ENCODE measurements at places on chromosomes 4 and X.
A peak's percentile ranks its signal among the peaks of the same experiment; 100 is the strongest.

DNA sequence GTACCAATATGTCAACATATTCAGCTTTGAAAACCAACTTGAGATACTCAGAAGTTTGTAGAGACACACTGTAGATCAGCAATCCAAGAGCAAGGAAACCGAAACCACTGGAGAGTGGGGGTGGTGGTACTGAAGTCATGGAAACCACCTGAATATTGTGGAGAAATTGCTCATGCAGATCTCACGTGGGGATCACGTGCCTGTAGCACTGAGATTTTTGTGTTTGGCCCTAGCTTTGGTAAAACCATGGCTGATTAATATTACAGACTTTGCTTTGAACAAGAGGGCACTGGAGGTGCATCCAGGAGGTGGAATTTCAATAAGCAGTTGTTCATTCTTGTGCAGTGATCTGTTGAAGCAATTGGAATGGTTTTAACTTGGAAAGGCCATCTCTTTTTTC lies 47.2 kb downstream of the GBA3 start:
- no peak for DNase-seq

- no peak for DNase-seq
These were observed 1240.2 kb downstream of the FAM133A start for GRCh38 chrX:94914235-94914634.

GRCh38 chrX:69282893-69283690 lies 117.8 kb upstream of the PJA1 start:
- no peak for DNase-seq

- peak; percentile 8 for DNase-seq
These were observed 109.3 kb upstream of the DGKK start for GRCh38 chrX:50579955-50580354.

DNA sequence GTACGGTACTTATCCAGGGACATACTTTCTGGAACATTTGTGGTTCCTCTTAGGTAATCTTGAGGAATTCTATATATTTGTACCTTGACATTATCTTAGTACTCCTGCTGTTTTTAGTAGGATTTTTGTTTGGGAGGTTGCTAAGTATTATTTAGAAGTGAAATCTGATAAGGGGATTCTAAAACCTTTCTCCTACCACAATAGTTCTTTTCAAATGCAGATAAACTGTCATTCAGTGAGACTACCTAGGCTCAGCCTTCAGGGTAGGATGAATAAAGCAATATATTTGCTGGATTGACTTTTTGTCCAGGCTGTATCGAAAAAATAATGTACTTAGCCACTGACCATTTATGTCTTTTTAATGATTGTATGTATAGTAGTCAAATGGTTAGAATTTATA lies 25.4 kb downstream of the DIAPH2 start:
- no peak for DNase-seq

GRCh38 chr4:139076016-139076744 lies 60.6 kb downstream of the NOCT start:
- DNase-seq = no peak

GRCh38 chr4:11912886-11913285 lies 484.2 kb upstream of the HS3ST1 start:
- no peak for DNase-seq

DNA sequence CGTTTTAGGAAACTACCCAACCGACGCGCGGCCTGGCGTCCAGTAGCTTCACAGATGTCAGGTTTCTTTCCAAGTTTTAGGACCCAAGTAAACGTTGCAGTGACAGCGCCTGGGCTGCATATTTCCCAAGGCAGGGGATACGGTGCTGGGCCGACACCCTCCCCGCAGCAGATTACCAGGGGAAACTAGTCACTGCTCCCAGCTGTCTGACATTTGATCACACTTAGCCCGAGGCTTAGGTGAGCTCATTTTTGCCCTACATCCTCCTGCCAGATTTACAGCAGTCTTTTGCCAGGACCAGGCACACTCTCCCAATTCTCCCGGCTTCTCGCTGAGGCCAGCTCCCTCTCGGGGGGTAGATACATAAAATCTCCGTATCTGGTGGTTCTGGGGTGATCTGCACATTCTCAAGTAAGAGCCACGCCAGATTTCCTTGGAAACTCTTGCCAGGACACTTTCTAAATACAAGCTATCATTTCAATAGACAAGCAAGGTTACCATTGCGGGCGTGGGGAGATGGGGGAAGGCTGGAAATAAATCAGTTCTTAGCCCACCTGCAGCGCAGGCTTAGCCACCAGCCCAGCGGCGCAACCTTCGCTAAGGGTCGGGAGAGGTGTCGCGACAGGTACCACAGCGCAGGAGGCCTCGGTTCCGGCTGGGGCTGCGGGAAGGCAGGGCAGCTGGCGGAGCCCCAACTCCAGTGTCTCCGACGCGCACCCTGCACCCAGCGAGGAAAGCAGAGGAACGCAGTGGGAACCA lies 2.5 kb upstream of the SOX3 start:
- DNase-seq = no peak

DNA sequence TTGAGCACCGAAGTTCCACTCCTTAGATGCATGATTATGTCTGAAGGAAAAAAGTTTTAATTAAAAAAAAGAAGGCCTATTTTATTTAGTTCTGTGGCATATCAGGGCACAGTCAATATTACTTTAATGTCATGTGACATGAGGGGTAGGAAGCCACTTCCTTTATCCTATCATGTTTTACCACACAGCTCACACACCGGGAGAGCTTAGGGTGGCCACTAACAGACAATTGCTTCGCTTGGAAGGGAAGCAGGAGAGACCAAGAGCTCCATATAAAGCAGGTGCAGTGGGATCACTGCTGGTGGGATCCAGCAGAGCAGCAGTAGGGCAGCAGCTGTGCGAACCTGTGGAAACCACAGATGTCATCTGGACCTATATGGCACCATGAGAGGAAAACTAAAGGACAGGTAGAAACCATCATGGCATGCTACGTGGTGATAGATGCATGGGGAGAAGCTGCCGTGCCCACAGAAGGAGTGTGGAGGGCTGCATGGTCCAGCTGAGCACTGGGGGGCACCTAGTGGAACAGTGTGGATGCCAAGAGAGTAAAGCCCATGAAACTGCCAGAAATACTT lies 52.0 kb downstream of the DTHD1 start:
- no peak for DNase-seq

DNA sequence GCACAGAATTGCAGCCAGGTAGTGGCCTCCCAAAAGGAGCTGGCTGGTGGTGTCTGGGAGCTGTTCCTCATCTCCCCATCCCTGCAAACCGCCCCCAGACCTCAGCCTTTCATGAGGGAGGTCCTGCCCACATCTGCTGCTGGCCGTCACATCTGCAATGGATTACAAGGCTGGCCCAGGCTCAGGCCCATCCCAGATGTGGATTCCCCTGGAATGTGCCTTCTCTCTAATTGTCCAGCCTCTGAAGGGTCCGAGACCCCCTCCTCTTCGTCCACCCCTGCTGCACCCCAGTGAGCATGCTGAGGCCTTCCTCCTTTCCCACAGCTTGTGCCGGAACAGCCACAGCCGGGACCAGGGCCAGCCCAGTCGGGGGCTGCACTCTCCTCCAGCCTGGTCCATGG lies 115.0 kb upstream of the NALF2 start:
- DNase-seq = no peak

DNA sequence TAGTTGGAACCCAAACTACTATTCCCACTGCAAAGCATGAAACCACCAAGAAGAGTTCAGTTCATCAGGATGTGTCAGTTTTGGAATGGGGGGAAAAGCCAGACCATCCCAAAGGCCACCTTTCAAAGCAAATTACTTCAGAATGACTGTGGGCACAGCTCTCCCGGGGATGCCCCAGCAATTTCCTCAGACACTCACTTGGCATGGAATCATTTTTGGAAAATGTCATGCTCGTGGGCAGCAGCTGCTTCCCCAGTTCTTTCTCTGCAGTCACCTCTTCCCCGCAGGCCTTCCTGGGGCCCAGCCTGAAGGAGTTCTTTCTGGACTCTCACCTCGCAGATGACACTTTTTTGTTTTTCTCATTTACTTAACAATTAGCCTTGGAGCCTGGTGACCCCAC lies 350.3 kb downstream of the NR3C2 start:
- no peak for DNase-seq

- no peak for DNase-seq
These were observed 16.4 kb upstream of the CXCL8 start for GRCh38 chr4:73723928-73724327.

GRCh38 chr4:165621983-165622382 lies 243.2 kb downstream of the CPE start:
- DNase-seq = no peak

GRCh38 chrX:7223271-7223670 lies 75.3 kb upstream of the PUDP start:
- no peak for DNase-seq

DNA sequence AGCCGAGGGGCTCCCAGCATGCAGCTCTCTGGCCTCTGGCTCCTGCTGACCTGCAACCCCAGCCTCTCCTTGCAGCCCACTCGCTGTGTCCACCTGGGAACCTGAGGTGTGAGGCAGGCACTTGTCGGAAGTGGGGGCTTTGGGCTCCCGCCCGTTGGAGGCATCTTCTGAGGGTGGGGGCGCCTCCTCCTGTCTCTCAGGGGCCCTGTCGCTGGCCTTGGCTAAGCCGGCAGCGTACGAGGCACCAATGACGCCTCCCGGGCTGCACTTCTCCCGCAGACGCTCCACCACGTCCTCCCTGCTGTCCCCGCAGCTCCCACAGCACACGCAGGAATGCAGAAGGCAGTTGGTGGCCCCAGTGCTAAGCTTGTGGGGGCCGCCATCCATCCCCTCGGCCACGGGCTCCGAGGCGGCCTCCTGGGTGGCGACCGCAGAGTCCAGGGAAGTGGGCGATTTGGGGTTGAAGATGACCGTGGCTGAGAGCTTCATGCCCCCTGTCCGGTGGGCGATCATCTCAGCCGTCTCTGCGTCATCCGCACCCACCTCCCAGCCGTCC lies 42.5 kb upstream of the MXD4 start:
- DNase-seq = no peak

DNA sequence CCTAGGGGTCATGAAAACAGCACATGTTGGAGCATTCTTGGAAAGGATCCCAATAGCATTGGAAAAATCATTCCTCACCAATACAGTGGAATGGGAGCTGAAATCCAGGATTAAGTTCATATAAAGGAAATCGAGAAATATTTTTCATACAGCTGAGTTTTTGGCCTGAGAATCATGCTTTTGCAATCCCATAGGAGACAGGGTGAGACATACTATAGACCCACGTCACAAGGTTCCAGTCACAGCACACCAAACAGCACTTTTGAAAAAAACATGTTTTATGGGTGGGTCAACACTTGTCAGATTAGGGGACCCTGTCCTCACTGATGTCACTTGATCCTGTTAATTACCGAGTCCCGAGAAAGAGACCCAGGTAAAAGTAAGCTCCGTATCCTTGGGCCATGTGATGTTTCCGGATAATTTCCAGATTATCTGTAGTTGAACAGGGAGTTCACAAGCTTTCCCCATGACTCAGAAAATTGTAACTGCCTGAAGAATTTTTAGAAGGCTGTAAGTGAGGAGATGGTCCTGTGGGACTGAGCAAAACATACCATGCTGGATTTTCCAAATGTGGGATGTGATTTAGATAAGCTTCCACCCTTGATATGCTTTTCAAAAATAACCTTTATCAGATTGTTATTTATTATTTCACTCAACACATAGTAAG lies 80.9 kb upstream of the TLR3 start:
- no peak for DNase-seq

GRCh38 chr4:72641611-72642010 lies 72.6 kb upstream of the ADAMTS3 start:
- DNase-seq = no peak

GRCh38 chrX:153538424-153538823 lies 21.0 kb downstream of the ATP2B3 start:
- no peak for DNase-seq

GRCh38 chrX:63739885-63740284 lies 45.1 kb downstream of the ARHGEF9 start:
- no peak for DNase-seq

- no peak for DNase-seq
These were observed 96.3 kb upstream of the WDR1 start for GRCh38 chr4:10212901-10213300.

- DNase-seq = no peak
These were observed 2.4 kb upstream of the WDFY3 start for GRCh38 chr4:84968925-84969324.

GRCh38 chr4:151238477-151238876 lies 38.5 kb upstream of the PRSS48 start:
- no peak for DNase-seq

- DNase-seq = no peak
These were observed 5.6 kb downstream of the OTC start for GRCh38 chrX:38357747-38358673.

DNA sequence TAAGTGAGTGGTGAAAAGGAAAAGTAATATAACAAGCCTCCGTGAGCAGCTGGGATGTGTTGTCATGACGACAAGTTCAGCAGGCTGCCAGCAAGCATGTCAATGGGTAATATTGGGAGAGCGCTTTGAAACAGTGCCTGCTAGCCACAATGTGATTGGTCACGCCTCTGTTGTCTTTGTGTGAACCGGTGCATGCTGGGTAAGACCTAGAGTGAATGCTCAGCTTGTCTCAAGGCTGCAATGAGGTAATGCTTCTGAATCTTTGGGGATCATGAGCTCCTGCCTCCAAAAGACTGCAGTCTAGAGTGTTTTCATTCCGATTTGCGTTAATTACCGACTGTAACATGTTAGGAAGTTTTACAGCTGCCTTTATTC lies 54.9 kb downstream of the STOX2 start:
- no peak for DNase-seq

GRCh38 chrX:107851215-107851614 lies 25.5 kb downstream of the MID2 start:
- no peak for DNase-seq

DNA sequence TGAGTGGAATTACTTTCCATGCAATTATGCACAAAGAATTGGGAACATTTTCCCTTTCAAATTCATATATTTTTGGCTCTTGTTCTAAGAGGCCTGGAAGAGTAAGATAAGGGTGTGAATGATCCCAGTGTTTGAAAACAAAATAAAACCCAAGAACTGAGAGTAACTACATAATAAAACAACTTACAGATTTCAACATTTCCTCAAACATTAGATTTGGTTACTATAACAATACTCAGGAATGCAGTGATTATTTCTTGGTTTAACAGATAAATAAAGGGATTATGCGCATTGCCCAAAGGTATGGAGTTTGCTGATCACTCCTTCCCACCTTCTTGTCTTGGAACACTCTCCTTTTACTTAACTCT lies 292.5 kb downstream of the CAMK2D start:
- DNase-seq = no peak

DNA sequence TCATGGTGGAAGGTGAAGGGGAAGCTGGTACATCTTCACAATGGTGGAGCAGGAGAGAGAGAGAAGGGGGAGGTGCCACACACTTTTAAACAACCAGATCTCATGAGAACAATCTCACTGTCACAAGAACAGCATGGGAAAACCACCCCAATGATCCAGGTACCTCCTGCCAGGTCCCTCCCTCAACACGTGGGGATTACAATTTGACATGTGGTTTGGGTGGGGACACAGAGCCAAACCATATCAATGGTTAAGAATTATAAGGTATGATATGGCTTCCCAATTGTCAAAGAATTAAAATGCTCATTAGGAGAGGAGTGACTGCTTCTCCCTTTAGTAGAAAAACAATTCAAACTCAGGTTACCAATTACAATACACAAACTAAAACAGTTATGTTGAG lies 143.3 kb downstream of the PDLIM5 start:
- DNase-seq = no peak
